Breast epithelium (tissue), 4 donors: ENCODE measurements at places on chromosomes 4 and X. TPM values are rescaled to one million over a fixed set of nuclear protein-coding genes. Genes with fewer than 3 reads are reported as not detected.

GRCh38 chrX:12548746-12549145 is 242.5 kb upstream of the PRPS2 start:
- no peak for DNase-seq

DNA sequence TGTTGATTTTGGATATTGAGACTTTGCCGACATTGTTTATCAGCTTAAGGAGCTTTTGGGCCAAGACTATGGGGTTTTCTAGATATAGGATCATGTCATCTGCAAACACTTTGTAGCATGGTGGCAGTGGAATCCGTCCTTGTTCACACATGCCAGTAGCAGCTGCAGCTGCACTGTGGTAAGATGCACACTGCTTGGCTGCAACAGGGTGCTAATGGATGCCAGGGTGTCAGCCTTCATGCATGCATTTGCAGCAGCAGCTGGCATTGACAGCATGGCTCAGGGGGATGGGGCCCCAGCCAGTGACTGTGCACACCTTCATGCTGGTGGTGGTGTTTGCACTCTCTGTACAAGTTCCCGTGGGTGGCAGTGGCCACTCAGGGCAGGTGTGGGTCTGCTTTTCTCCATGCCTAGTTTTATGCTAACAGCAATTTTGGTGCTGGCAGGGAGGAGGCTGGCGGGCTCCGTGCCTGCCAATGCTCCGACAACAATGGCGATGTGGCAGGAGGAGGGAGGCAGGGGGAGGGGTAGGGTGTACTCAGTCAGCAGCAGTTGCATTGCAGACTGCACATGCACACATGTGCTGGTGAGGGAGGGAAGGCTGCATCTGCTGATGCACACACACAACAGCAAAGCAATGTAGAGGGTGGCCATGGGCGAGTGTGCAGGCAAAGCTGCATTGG is 37.5 kb downstream of the BEX3 start:
- no peak for DNase-seq

ARHGAP4 gene
- 18.4 TPM for total RNA-seq

GRCh38 chr4:145418739-145419138 is 62.9 kb upstream of the SMAD1 start:
- no peak for DNase-seq

MAGEA9B gene
- not detected for total RNA-seq

CTAG1A gene
- 2.3 TPM for total RNA-seq

GRCh38 chr4:25112366-25112994 is 47.8 kb downstream of the SEPSECS start:
- no peak for DNase-seq

GRCh38 chr4:126209147-126209546 is 894.4 kb downstream of the FAT4 start:
- no peak for DNase-seq

APOOL gene
- 11.5 TPM for total RNA-seq

DNA sequence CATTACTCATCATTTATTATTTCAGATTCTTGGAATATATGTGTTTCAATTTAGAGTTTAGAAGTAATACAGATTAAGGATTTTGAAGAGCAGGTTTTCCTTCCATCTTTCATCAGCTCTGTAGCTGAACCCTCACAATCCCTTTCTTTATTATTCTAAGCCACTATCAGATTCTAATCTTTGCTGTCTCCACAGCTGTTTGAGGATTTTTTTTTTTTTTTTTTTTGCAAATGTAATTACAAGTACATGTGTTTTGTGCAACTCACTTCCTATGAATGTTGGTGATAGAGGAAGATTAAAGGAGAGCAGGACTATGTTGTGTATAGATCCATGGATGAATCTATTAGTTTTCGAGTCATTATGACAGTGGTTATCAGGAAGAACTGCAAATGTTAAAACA is 87.4 kb upstream of the TENM3 start:
- DNase-seq: no peak

- DNase-seq: no peak
Observed at GRCh38 chr4:146398896-146399445, 122.8 kb downstream of the SLC10A7 start.

- no peak for DNase-seq
Observed at GRCh38 chrX:141760761-141761160, 62.2 kb upstream of the SPANXD start.

DNA sequence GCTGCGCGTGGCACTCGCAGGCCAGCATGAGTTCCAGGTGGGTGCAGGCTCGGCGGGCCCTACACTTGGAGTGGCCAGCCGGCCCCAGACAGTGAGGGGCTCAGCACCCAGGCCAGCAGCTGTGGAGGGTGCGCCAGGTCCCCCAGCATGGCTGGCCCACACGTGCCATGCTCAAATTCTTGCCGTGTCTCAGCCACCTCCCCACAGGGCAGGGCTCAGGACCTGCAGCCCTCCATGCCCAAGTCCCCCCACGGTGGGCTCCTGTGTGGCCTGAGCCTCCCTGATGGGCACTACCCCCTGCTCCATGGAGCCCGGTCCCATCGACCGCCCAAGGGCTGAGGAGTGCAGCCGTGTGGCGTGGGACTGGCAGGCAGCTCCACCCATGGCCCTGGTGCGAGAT is 210.2 kb downstream of the COX7B2 start:
- no peak for DNase-seq

DHRSX gene
- 24.3 TPM for total RNA-seq

CLGN gene
- 1.6 TPM for total RNA-seq

GRCh38 chr4:2686379-2687265 is 69.5 kb downstream of the TNIP2 start:
- DNase-seq: no peak

TMEM185A gene
- 24.5 TPM for total RNA-seq

- DNase-seq: no peak
Observed at GRCh38 chrX:49840679-49841078, 11.6 kb downstream of the PAGE4 start.

DNA sequence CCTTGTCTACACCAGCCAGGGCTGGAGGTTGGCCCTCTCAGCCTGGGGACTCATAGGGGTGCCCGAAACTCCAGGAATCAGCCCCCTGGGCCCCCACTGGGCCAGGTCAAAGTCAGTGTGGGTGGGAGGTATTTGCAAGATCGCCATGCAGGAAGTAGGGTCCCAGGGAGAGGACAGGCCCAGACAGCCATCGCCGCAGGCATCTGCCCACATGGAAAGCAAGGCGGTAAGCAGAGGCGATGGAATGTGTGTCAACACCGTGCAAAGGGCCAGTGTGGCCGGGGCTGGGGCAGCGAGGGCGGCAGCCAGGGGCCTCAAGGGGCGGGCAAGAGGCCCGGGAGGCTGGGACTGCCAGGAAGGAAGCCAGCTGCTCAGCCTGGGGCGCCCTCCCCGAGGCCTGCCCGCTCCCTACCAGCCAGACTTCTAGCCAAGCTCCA is 19.3 kb upstream of the DUSP9 start:
- no peak for DNase-seq

DNA sequence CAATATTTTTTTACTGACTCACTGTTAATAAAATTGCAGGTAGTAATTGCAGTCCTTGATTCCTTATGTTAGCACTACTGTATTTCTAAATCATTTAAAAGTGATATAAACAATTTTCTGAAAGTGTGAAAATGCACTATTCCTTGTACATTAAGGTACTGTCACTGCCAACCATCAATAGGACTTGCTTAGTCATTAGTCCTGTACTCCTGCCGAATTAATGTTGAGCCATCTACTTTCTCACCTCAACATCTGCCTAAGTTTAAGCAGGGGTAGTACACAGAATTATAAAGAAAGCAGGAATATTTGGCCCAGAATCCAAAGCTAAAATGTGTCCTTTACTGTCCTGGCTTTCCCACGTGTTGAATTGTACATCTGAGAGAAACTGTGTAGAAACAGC is 87.0 kb upstream of the TRPC3 start:
- DNase-seq: no peak

GRCh38 chr4:103497692-103498091 is 222.1 kb downstream of the TACR3 start:
- no peak for DNase-seq

P2RY4 gene
- total RNA-seq: 1.3 TPM

USP27X gene
- total RNA-seq: 2.3 TPM

KIT gene
- 23.2 TPM for total RNA-seq

DNA sequence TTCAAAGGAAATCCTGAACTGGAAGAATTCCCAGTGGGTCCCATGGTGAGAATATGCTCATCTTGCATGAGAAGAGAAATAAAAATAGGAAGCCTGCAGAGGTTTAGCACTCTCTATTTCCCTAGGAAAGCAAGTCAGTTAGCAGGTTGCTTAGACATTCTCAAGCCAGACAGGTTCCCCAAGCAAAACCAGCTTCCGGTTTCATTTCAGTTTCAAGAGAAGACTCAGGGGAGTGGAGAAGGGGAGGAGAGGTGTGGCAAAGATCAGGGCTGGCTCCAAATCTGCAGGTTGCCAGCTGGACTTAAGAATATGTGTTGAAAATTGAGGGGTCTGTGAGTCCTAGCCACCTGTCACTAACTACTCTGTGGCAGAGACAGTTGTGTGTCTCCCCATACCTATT is 107.5 kb downstream of the CLNK start:
- DNase-seq: no peak

DNA sequence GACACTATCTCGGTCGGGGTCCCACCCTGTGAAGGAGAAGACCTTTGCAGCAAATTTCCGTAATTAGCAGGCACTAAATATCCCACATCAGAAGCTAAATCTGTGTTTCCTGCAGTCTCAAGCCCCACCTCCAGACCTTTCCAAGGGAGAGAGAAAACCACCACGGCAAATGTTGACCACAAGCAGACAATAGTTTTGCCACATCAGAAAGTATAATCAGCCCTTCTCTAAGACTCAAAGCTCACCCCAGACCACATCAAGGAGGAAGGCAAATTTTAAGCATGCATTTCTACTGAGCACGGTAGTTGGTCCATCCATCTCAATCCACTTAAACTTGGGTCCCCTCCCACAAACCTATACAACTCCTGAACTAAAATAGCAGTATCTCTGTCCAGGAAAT is 398.5 kb downstream of the GPM6A start:
- DNase-seq: no peak

DNA sequence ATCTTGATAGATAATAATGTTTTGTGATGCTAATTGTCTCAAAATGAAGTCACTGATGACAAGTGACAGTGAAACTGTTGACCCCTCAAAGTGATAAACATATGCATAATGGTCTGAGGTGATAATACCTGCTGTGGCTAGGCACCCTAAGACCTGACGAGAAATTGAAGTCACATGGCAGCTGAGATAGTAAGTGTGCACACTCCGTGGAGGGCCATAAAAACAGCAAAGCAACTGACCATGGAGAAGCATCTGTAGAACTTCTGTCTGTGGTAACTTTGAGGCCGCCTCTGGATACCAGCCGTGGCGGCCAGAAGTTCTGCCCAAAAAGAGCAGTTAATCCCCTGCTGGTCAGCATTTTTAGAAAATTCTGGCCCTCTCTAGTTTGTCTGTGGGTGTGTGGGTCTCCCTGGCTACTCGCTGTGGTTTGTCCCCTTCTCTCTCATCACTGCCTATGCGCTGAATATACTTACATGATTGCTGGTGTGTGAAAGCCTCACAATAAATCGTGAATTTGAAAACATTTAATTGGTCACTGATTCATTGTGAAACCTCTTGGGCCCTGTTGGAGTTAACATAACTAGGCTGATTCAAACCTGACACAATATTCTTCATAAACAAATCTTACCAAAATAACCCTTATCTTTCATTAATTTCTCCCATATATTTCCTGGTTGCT is 50.6 kb downstream of the CCDC149 start:
- no peak for DNase-seq

WAS gene
- total RNA-seq: 2.3 TPM

FAM236C gene
- total RNA-seq: not detected
